ENCODE measurements at places on chromosomes 2 and 18. TPM values are rescaled to one million over a fixed set of nuclear protein-coding genes. Genes with fewer than 3 reads are reported as not detected.

HADHA gene
- 105 TPM for total RNA-seq

DNA sequence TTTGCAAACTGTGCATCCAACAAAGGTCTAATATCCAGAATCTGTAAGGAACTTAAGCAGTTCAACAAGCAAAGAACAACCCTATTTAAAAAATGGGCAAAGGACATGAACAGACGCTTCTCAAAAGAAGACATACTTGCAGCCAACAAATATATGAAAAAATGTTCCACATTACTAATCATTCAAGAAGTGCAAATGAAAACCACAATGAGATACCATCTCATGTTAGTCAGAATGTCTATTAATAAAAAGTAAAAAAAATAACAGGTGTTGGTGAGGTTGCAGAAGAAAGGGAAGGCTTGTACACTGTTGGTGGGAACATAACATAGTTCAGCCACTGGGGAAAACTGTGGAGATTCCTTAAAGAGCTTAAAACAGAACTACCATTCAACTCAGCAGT is 126.2 kb downstream of the NAT8 start:
- DNase-seq = no peak

- DNase-seq = no peak
Observed at GRCh38 chr2:55782528-55783173, 89.0 kb upstream of the PNPT1 start.

GRCh38 chr2:3146772-3147650 is 230.6 kb downstream of the EIPR1 start:
- DNase-seq = no peak

DNA sequence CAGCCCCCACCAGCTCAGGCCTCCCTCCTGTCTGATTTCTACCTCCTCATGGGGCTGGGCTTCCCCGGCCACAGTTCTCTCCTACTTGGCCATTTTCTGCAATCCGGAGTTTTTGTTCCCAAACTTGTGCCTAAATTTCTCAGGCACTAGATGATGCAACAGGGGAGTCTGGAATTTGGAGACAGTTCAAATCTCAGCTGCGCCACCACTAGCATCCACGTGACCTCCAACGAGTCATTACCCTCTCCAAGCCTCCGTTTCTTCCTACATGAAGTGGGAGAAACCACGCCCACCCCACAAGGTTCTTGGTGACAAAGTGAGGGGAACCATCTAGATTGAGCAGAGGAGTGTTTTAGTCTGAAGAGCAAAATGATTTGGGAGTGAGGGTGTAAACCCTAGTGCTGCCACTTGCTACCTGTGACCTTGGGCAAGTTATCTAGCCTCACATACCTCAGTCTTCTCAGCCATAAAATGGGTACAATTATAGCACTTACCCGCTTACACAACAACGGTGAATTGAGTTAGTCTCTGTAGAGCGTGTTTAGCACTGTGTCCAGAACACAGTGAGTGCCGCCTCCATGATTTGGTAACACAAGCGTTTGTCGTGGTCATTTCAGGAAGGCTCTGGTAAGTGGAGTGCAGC is 61.4 kb upstream of the ASAP2 start:
- no peak for DNase-seq

- no peak for DNase-seq
Observed at GRCh38 chr2:171320208-171320621, 113.6 kb downstream of the METTL8 start.

DNA sequence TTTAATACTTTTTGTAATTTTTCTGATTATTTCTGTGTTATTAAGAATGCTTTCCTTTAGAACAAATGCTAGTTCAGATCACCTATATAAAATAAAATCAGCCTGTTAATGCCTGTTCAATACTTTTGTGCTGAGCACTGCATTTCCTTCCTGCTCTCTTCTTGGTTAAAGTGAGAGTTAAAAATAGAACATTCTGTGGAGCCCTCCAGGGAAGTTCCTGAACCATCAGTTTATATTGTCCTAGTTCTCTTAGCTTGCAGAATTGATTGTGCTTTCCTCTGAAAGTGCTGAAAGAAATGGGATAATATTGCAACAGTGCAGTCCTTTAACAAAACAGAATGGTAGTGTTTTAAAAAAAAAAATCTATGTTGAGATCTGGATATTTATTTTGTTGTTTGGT is 74.6 kb upstream of the UBXN4 start:
- DNase-seq = no peak

All from epithelial cell of proximal tubule (primary cell).